AG10803 (cell line): ENCODE measurements at places on chromosomes 1 and 21.

GRCh38 chr1:81714636-81715035 is 86.1 kb upstream of the ADGRL2 start:
- no peak for DNase-seq

- no peak for DNase-seq
Observed at GRCh38 chr1:92488832-92489231, 2.1 kb upstream of the GFI1 start.

GRCh38 chr1:99557546-99558202 is 88.2 kb upstream of the PALMD start:
- DNase-seq, result peak; percentile 88

DNA sequence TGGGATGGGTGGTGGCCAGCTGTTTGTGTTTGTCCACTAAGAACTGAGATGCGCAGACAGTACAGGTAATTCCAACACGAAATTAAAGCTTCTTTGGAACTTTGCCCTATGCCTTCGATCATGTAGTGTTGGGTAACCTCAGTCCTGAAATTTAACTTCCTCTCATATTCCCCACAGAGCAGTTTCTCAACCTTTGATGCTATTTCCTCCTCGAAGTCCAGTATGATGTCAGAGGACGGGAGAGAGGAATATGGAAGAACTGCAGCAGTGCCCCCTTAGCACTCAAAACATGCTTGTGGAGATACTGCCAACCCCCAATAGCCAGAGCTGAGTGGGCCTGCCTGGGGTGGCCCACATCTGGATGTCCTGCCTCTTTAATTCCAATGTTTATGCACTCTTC is 3.6 kb downstream of the LPAR3 start:
- no peak for DNase-seq

- DNase-seq, result no peak
Observed at GRCh38 chr21:32338209-32338921, 39.7 kb downstream of the MRAP start.

- peak; percentile 89 for DNase-seq
Observed at GRCh38 chr1:24108334-24109165, 3.4 kb downstream of the MYOM3 start.

DNA sequence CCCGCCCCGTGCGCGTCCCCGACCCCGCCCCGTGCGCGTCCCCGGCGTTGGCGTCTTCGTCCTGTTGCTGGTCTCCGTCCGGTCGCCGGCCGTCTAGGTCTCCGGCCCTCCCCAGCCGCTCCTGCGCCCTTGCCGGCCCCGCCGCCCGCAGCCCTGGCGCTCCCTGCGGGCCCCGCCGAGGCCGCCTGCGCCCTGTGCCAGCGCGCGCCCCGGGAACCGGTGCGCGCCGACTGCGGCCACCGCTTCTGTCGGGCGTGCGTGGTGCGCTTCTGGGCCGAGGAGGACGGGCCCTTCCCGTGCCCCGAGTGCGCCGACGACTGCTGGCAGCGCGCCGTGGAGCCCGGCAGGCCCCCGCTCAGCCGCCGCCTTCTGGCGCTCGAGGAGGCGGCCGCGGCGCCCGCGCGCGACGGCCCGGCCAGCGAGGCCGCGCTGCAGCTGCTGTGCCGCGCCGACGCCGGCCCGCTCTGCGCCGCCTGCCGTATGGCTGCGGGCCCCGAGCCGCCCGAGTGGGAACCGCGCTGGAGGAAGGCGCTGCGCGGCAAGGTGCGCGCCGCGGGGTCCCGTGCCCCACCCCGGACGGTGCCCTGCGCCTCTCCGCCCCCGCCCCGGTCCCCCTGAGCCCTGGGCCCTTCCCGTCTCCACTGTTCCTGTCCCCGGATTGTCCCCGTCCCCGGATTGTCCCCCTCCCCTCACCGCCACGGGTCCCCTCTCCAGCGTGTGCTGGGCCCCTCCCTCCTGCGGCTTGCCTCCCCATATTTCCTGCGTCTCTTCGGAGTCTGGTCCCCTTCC is at the start of gene RNF187:
Gene RNF187, plus strand, starts transcription at position 47 of the 789 bp plus-strand sequence.
- DNase-seq, result no peak

- no peak for DNase-seq
Observed at GRCh38 chr1:227729144-227729880, 5.8 kb downstream of the JMJD4 start.

DNA sequence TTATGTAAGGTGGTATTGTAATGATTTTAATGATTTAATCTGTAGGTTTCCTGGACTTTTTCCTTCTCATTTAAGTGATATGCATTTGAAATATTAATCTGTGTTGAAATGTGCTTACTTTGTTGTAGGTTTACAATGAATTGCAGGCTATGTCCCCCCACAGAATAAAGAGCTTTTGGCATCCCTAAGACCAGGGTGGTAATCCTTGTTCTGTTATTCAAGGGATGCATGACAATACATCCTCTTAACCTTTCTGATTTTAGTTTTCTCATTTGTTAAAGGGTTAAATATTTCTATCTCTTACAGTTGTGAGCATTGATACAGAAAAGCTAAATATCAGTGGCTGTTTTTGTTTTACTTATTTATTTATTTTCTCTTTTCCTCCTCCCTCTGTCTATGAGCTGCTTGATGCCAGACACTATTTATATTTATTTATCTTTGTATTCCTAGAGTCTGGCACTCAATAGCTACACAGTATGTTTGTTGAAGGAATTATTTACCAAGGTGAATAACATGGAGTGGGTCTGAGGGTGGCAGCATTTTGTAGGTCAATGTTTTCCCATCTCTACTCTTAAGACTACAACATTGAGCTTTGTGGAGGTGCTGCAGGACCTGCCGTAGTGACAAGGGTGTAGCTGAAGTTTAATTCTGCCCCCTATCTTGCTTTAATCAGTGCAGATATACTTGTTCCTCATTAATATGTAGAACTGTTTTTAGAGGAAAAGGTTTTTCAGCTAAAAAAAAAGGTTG is 19.9 kb upstream of the ADGRL2 start:
- DNase-seq, result no peak

GRCh38 chr21:40244981-40245380 is 377.7 kb downstream of the PCP4 start:
- DNase-seq, result no peak

- peak; percentile 71 for DNase-seq
Observed at GRCh38 chr1:21072721-21073120, 104.0 kb downstream of the EIF4G3 start.

DNA sequence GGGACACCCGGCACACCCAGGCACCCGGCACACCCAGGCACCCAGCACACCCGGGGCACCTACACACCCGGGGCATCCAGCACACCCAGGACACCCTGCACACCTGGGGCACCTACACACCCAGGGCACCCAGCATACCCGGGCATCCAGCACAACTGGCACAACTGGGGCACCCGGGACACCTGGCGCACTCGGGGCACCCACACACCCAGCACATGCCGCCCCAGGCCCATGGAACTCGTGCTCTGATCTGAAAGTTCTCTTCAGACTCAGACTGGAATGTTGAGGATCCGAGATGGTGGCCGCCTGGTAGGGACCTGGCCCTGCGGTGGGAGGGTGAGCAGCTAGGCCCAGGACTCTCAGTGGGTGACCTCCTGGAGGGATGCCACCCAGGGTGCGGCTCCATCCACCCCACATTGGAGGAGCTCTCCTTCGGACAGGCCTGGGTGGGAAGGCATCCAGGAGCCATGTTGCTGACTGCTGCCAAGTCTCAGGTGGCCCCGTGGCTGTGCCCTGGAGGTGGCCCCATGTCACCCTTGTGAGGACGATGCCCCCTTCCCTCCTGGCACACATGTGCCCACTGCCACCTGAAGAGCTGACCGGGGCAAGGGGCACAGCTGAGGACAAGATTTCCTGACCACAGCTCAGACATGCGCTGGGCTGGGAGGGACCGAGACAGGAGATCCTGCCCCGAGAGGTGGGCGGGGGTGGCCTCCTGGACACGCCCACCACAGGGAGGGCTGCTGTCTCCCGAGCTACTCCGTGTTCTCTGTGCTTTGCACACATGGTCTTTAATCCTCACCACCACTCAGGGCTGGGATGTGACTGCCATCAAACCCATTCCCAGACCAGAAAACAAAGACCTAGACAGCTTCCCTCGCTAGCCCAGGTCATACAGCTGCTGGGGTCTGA is 37.0 kb downstream of the UBE2G2 start:
- DNase-seq, result no peak

DNA sequence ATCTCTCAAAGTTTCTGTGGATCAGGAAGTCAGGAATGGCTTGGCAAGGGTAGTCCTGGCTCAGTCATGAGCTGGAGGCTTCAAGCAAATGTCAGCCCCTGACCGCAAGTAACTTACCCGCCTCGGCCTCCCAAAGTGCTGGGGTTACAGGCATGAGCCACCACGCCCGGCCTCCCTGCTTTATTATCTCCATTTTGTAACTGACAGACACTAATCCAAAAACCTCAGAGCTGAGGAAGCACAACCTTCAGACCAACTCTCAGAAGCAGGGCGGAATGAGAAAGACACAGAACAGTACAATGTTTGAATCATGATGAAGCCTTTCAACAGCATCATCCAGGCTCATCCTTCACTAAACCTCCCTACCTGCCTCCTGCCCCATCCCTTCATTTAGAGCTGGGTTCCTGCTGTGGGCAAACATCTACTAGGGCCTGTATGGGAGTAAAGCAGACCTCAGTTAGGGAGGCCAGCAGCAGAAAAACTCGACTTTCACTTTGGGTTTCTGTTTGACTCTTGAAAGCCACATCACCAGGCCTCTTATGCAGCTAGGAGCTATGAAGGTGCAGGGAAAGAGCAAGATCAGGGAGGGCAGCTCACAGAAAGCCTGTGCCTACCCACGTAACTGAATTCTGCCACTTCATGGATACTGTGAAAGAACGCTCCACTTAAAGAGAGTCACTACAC is 84.4 kb upstream of the RAB4A start:
- no peak for DNase-seq

GRCh38 chr21:41207401-41208375 is 39.7 kb downstream of the BACE2 start:
- peak; percentile 75 for DNase-seq

- peak; percentile 77 for DNase-seq
Observed at GRCh38 chr1:85320371-85321131, 44.1 kb upstream of the BCL10 start.

DNA sequence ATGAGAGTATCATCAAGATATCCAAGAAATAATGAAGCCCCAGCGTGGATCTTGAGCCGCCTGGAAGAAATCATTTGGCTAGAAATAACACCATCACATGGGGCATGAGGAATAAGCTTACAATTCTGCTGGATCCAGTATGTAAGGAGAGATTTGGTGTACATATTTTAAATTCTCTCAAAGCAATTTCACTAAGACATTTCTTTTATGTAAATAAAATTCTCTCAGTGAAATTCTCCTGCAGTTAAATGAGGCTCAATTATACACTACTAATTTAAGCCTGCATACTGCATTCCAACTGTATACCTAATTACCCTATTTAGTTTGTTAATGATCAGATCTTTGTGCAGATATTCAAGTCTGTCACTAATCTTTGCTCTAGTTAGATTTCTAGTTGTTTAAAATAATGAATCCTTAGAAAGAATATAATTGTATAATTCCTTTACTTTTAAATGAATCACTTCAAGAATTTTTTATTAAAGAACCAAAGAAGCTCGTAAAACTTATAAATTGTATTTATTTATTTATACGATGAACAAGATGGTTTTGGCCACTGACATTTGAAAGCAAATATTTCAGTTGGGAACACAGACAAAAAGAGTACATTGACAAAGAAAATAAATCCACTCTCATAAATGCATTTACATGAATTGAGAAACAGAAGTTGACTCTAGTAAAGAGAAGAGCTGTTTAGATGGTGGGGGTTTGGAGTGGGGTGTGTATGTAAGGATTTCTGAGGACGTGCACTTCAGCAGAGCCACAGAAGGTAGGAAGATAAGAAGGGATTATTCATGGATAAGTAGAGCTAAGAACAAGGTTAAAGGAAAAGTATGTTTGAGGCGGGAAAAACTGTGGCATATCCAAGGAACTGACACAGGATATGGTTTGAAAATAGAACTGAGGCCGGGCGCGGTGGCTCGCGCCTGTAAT is 466.8 kb downstream of the DSCAM start:
- no peak for DNase-seq

GRCh38 chr21:38511662-38512243 is 13.5 kb upstream of the ERG start:
- DNase-seq, result no peak

GRCh38 chr1:160558660-160559380 is 20.5 kb downstream of the CD84 start:
- DNase-seq, result no peak

- DNase-seq, result no peak
Observed at GRCh38 chr21:14354515-14354914, 28.4 kb downstream of the HSPA13 start.

GRCh38 chr1:24235921-24236788 is 49.1 kb upstream of the IFNLR1 start:
- no peak for DNase-seq

DNA sequence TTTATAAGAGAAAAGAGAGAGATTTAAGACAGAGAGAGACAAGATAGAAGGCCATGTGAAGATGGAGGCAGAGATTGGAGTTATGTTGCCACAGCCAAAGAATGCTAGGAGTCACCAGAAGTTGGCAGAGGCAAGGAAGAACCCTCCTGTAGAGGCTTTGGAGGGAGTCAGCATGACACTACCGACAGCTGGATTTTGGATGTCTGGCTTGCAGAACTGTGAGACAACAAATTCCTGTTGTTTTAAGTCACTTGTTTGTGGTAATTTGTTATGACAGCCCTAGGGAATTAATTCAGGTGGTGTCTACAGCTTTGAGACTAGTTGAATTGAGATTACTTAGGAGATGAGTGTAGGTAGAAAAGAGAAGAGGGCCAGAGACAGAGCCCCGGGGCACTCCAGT is 158.5 kb downstream of the DNM3 start:
- DNase-seq, result peak; percentile 91

DNA sequence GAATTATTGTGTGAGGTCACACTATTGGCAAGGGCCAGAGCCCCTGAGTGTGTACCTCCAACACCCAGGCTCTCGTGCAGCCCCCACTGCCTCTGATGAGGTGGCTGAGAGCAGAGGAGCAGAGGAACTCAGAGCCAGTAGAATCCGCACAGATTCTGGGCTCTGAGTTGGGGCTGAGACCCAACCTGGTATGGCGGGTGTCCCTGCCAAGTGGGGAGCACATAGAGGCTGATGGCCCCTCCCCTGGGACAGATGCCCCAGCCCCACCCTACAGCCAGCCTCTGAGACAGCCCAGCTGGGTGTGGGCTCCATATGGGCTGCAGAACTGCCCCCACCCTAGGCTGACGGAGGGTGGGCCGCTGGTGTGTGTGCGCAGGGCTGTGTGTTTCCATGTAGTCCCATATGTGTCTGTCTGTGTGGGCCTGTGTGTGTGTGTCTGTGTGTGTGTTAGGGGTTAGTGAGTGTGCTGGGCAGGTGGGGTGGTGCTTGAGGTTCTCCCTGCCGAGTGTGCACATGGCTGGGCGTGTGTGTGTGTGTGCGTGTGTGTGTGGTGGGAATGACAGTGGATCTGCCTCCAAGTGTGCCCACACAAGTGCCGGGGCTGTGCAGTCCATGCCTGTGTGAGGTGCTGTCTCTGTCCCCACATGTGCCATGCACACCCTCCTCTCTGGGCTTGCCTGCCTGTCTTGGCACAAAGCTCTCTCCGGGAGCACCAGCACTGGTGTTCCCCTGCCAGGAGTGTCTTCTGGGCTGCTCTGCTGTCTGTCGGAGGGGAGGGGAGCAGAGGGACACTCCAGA is 24.4 kb downstream of the FOXO6 start:
- no peak for DNase-seq

- DNase-seq, result no peak
Observed at GRCh38 chr1:31643976-31644559, 608 bp downstream of the PEF1 start.

- DNase-seq, result peak; percentile 87
Observed at GRCh38 chr1:193013005-193013404, 46.2 kb downstream of the UCHL5 start.
